ENCODE measurements at places on chromosomes 4 and X.

GRCh38 chr4:24489870-24490269 lies 94.5 kb downstream of the DHX15 start:
- no peak for DNase-seq

DNA sequence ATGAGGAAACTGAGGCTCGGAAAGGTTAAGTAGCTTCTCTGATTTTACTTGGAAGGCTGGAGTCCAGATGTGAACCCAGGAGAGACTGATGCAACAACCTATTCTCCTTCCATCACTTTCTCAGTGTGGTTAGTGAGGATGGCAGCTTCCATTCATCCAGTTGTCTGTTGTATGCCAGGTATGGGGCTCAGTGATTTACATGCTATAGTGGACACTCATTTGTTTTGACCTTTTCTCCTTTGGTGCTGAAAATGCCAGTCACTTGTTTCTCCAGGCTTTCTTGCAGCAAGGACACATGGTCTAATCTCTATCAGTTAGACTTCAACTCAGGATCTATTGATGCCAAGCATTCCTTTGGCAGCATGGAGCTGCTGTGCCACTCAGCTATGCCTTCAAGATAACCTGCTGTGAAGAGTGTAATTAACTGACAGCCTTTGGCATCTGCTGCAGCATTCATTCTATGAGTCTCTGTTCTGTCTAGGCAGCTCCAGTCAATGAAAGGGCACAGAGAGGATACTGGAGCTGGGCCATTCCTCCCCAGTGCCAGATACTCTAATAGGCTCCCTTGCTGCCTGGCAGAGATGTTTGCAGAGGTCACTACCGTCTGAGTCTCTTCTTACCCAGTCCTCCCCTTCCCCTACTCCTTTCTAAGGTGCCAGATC lies 11.0 kb upstream of the CWH43 start:
- DNase-seq, result no peak

- no peak for DNase-seq
Observed at GRCh38 chr4:10085386-10085785, 31.2 kb downstream of the WDR1 start.

DNA sequence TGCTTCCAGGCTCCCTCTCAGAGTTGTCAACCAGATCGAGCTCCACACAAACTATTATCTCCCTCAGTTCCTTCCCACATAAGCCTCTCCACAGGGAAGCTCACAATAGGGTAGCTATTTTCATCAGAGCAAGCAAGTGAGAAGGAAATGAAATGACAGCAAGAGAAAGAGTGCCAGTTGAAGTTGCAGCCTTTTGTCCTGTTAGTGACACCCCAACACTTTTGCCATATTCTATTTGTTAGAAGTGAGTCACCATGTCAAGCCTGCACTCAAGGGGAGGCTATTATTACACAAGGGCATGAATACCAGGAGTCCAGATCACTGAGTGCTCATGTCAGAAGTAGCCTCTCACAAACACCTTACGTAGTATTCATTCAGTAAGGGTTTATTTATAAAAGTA lies 266.3 kb upstream of the NOCT start:
- DNase-seq, result no peak

- DNase-seq, result no peak
Observed at GRCh38 chrX:119497185-119497584, 28.9 kb downstream of the SLC25A5 start.

DNA sequence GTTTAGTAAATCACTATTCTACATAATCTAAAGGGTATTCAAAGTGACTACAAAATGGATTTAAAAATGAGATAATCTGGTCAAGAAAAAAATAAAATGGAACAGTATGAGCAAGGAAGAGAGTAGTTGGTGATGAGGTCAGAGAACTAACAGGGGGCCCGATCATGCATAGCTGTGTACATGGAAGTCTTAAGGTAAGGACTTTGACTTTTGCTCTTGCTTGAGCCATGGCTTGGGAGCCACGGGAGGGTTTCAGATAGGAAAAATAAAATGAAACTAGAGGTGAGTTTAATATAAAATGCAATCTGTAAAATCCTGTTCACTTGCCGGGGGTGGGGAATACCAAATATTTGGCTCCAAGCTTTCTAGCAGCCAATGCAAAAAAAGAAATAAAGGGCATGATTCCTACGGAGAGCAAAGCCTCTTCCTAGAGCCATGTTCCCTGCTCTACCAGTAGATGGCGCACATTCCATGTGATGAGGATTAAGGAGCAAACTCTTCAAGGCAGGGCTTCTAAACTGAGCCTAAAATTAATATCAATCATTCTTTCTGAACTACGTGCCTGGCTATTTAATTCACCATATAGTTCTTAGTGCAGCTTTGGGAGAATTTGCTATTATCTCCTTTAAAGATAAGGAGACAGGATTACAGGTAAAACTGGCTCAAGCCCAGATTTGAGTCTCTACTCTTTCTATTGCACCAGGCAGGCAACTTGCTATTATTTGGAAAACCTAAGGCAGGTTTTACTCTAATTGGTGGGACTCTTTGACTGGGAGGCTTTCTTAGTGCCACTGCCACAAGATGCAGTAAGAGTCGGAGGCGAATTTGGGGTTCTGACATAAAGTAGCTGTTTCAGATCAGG lies 6.8 kb upstream of the CLCN5 start:
- DNase-seq, result peak; percentile 38

GRCh38 chr4:77800483-77801259 lies 18.5 kb downstream of the CNOT6L start:
- no peak for DNase-seq

- DNase-seq, result no peak
Observed at GRCh38 chr4:153706519-153706918, 22.4 kb downstream of the TLR2 start.

- DNase-seq, result no peak
Observed at GRCh38 chrX:101787934-101788333, 128.3 kb upstream of the ARMCX2 start.

DNA sequence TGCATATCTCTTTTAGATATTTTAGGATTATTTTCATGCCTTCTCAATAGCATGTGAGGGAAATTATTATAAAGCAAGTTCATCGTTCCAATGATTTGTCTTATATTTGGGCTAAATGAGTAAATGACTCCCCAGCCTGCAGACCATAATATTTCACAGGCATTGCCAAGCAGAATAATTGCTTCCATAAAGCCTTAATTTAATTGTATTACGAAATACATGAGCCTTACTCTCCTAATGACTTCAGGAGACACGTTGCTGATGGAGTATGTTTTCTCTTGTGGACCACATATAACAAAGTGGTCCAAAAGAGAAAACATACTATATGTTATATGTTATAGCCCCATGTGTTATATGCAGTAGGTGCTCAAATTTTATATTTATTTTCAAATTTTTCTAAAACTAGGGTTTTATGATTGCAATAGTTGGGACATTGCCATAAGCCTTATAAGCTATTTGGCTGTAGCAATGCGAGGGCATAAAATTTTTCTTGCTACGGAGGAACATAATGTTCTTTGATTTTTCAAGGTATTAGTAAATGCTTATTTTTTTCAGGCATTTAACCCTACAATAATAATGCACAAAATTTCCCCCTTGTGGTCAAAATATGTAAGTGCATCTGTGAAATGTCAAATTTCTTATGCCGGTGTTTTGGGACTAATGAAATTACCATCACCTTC lies 26.2 kb upstream of the TMPRSS11D start:
- no peak for DNase-seq

DNA sequence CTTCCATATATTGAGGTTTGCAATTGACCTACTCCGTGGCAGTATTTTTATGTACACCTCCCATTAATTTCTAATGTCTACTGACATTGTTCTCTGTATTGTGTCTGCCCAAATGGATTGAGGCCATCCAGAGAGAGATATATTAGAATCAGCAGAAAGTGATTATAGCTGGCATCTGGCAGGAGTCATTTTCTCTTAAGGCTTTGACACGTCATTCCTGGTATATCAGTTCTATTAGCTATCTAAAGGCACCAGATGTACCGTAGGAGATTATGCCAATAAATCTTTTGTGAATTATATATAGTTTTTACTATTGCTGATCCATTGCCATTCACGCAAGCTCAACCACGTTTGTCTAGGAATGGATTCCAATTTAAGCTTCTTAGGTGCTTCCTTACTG lies 1026.4 kb upstream of the IGFBP7 start:
- no peak for DNase-seq

DNA sequence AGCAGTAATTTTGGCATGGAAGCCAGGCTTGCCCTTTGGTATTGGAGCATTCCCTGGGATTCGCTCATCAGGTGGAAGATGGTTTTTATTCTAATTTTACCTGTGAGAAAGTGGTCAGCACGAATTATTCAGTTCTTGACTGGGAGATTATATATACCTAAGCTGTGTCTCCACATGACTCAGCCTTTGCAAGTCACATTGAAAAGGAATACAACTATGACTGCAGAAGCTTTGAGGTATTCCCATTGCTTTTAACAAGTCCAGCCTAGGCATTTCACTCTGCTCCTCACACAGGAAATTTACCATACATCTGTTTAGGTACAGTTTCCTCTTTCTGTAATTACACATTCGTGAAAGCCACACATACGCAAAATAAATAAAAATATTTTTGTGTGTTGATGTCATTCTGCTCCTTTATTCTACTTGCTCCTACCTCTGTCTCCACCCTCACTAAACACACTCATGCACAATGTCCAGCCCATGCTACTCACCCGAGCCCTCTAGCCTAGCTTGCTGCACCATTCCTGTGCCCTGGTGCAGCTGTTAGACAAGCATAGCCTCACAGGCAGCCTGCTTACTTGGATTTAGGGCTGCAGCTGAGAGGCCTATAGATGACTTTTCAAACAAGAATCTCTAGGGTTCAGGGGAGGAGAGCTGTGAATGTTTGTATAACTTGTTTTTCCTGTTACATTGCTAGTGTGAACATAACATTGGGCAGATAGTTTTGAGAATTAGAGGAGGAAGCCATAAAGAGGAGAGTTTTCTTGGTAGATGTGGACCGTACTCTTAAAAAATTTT lies 504.4 kb upstream of the FAT1 start:
- DNase-seq, result no peak

DNA sequence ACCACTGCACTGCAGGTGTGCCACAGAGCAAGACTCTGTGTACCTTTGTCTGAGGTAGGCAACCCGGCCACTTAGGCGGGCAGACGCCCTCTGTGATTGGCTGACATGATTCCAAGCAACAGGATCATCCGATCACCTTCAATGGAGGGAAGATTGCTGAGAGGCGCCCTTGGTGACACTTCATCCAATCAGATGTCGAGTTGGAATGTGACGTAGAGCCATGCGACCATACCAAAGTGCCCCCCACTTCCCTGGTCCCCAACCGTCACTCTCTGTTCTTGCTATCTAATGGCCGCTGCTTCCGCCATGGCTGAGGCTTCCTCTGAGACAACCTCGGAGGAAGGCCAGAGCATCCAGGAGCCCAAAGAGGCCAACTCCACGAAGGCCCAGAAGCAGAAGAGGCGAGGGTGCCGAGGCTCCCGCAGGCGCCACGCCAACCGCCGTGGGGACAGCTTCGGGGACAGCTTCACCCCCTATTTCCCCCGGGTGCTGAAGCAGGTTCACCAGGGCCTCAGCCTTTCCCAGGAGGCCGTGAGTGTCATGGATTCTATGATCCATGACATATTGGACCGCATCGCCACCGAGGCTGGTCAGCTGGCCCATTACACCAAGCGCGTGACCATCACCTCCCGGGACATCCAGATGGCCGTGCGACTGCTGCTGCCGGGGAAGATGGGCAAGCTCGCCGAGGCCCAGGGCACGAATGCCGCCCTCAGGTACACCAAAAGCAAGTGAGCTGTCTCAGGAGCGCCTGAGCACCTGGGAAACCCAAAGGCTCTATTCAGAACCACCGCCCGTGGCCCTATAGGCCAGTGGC lies at the start of gene H2BW2:
TSS of gene H2BW2 (plus strand) at position 268 of the 817 bp plus-strand sequence. CDS start at position 307, 39 bp downstream.
- DNase-seq, result no peak

- peak; percentile 56 for DNase-seq
Observed at GRCh38 chrX:132218100-132218812, 991 bp downstream of the RAP2C start.

GRCh38 chr4:93540562-93540961 lies 288.0 kb upstream of the ATOH1 start:
- DNase-seq, result no peak

DNA sequence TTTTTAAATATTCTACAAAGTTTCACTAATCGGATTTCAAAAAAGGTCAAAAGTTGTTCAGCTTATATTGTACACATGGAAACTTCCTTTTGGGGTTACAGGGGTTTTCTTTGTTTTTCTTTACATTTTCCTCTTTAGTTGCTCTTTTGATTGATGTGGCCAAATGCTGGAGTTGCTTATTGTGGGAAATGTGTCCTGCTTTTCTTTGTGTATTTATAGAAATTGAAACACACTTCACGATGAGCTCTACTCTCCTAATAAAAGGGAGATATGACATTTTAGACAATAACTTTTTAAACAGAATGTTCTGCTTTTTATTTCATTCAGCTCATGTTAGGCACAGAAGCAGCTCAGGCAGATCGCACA lies 50.7 kb upstream of the SPRY1 start:
- no peak for DNase-seq

DNA sequence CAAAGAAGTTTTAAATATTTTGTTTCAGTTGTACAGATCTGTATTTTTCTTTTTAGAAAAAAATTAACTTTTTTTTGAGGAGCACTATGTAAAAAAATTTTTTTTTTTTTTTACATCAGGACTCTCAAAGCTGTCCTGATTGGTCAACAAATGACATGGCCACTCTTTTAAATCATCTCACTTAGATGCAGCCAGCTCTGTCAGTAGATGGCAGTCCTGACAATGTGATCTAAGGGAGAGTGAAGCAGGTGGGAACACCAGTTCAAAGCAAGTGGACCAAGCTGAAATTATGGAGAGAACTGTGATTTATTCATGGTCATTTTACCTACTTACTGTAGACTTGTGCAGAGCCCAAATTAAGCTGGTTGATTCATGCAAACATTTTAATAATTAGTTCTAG lies 174.7 kb upstream of the GPRIN3 start:
- no peak for DNase-seq

- DNase-seq, result no peak
Observed at GRCh38 chr4:137934911-137935310, 307.2 kb downstream of the SLC7A11 start.

- no peak for DNase-seq
Observed at GRCh38 chr4:147933779-147934178, 201.9 kb downstream of the ARHGAP10 start.

DNA sequence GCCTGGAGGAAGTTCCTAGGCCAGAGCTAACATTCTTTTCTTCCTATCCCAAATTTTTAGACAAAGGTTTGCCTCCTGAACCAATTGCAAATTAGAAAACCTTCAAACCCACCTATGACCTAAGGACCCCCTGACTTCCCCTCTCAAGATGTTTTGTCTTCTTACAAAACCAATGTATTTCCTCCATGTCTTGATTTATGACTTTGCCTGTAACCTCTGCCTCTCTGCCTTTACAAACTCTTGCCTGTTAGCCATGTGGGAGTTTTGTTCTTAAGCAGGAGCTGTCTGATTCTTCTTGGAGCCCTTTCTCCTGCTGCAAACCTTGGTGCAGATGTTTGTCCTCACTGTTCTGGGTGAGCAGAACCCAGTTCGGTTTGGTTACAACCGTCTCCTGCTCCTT lies 222.3 kb upstream of the BOD1L1 start:
- DNase-seq, result no peak

- no peak for DNase-seq
Observed at GRCh38 chr4:40976343-40976742, 226.6 kb downstream of the NSUN7 start.

DNA sequence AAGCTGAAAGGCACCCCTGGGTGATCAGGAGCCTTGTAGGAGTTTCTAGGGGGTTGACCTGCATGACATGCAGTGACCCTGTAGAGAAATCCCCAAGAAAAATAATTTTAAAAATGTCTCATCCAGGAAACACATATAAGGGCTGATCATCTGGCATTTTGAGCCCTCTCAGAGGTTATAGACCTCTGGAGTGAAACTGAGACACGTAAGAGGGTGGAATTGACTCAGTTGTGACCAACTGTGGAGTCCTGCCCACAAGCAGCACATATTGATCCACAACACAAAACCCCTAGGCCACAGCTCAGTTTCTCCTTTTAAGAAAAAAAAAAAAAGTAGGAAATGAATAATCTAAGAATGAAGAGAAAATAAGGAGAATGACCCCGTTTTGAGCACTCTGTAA lies 32.5 kb upstream of the MTMR8 start:
- no peak for DNase-seq
